ENCODE measurements at places on chromosomes 3 and 15. TPM values are rescaled to one million over a fixed set of nuclear protein-coding genes. Genes with fewer than 3 reads are reported as not detected.

- DNase-seq: no peak
Observed at GRCh38 chr3:14646589-14647413, 4.8 kb upstream of the CCDC174 start.

EXD1 gene
- total RNA-seq: not detected

- no peak for DNase-seq
Observed at GRCh38 chr3:72452745-72453144, 395.5 kb downstream of the SHQ1 start.

GRCh38 chr3:44923632-44924456 is 49.4 kb downstream of the TGM4 start:
- no peak for DNase-seq

DNA sequence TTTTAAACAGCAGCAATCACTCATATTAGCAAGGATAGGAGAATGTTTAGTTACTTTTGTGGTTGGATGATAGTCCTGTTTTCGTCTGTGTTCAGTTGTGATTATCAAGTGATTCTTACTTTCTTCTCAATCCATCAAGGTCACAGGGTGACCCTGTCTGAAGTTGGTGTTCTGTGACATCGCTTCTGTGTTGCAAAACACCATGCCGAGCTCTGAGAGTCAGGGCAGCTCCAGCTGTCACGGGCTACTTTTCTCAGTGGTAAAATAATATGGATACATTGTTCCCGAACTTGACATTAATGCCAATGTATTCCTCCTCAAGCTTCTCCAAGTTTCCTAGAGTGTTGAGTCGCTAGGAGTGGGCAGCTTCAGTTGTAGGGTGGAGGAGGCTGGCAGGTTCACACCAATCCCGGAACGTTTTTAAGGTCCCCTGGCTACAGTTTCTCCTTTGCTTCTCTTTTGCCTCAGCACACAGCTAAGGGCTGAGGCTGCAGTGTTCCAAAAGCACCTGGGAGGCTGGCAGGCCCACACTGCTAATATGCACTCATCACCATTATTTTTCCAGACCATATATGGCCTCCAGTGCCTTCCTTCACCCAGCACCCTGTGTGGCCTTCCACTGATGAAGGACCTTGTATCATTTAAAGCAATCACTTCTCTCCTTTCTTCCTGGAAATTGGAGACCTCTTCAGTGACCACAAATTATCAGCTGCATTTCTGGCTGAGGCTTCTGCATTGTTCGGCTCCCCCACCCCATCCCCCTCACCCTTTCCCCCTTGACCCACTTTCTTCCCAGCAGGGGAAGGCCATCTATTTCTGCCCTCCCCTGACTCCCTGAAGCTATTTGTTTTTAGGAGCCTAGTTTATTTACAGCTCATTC is 25.8 kb downstream of the COLQ start:
- DNase-seq: no peak

STRIT1 gene
- total RNA-seq: not detected

GRCh38 chr3:35651851-35652250 is 12.5 kb downstream of the ARPP21 start:
- no peak for DNase-seq

DNA sequence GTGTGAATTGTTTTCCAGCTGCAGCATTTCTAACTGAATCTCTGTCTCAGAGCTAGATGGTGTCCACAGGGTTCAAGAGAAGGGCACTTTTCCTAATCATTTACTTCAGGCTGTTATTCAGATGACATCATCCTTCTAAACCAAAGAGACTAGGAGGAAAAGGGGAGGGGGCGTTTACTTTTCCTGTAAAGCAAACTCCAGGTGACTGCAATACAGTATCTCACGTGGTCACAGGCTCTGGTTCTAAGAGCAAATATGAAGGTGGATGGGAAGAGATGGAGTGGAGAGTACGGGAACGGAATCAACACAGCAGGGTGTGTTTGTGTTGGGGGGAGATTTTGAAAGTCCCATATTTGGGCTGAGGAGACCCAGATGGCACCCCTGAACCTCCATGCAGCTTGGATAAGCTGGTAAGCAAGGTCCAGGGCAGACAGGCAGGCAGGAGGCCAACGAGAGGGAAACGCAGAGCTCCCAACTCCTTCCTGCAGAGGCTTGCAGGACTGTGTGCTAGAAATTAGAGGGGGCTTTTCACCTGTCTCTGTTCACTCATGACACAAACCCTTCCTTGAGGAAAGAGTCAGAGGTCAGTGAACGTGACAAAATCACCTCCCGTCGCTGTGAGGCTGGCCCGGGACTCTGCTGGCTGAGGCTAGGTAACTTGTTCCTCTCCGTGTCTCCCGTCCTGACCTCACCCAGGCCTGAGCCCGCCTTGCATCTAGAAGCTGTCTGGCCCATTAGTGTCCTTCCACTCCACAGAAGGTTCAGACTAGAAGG is 151.2 kb downstream of the OPA1 start:
- no peak for DNase-seq

PIF1 gene
- total RNA-seq: 30.0 TPM

GRCh38 chr15:66830358-66830757 is 128.3 kb downstream of the SMAD6 start:
- DNase-seq: no peak

FAM81A gene
- total RNA-seq: 0.26 TPM

- no peak for DNase-seq
Observed at GRCh38 chr3:47476330-47476626, 537 bp upstream of the SCAP start.

DNA sequence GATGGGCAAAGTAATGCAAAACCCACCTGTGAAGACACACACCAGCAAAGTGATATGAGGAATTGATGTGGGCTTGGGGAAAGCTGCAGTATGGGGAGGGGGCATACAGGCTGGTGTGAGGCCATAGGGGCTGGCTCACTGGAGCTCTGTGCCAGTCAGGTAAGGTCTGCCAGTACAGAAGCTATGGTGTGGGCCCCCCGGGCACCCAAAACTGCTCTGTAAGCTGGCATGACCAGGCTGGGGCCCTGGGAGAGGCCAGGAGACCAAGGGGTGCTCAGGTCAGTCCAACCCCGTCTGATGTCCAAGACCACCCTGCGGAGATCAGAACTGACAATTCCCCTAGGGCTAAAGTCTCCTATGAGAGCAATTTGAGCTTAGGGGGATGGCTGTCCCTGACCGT is 163.1 kb downstream of the KCNMB2 start:
- no peak for DNase-seq

DNA sequence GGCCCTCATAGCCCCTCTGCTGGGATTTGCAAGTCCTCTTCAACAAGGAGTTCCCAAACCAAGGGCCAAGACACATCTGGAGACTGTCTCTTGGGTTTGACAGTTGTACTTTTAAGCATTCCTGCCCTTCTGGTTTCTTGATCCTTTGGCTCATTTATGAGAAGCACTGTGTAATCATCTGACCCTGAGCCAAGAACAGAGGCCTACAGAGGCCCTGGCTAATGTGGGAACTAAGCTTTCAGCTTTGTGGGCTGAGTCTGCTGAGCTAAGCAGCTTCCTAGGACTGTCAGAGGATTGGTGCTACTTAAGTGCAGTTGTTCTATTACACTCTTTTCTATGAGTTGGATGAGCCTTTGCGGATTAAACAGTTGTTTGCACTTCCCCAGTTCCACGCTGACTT is 178.3 kb downstream of the KBTBD8 start:
- no peak for DNase-seq

- peak; percentile 41 for DNase-seq
Observed at GRCh38 chr3:113698956-113699355, 2.5 kb upstream of the USF3 start.

- no peak for DNase-seq
Observed at GRCh38 chr3:119356646-119357045, 62.5 kb downstream of the ARHGAP31 start.

- DNase-seq: no peak
Observed at GRCh38 chr3:108472001-108472591, 38.3 kb downstream of the MYH15 start.

DNA sequence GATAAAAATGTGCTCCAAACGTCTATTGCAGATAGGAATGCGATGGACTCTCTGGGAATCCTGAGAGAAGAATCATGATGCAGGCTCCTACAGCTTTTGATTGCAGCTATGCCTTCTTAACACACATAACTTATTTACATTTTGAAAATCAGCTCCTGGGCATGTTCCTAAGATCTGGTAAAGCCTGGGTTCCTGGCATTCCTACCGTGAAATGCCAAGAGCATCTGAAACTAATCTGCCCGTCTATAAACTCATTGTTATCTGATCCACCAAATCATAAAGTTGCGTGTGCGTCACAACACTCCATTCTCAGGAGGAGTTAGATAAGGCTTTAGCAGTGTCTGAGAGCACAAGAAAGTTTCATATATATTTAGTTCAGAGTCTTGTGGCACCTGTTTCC is 79.0 kb upstream of the VGLL3 start:
- no peak for DNase-seq

GRCh38 chr3:15316998-15317435 is 15.4 kb downstream of the SH3BP5 start:
- DNase-seq: no peak

ILDR1 gene
- total RNA-seq: 0.09 TPM

- no peak for DNase-seq
Observed at GRCh38 chr3:170768334-170768801, 101.6 kb downstream of the RPL22L1 start.

FAM107A gene
- not detected for total RNA-seq

- DNase-seq: no peak
Observed at GRCh38 chr3:138477801-138478200, 43.4 kb downstream of the ESYT3 start.

CD200 gene
- 42.3 TPM for total RNA-seq

DNA sequence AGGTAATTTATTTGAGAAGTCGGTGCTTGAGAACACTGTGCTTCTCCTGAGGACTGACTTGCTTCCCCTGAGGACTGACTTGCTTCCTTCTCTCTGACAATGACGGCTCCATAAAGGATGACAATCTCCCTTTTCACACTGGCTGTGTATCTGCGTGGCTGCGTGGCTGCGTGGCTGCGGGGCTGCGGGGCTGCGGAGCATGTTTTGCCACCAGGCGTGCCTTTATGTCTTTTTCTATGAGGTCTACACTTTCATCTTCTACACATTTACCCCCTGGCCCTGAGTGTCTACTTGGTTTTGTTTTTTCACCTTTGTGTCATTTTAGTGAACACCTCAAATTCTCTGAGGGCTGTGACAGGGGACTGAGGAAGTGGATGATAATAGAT is 89.9 kb downstream of the XXYLT1 start:
- DNase-seq: no peak

COMMD2 gene
- 29.5 TPM for total RNA-seq

- DNase-seq: no peak
Observed at GRCh38 chr15:47390208-47390765, 327.0 kb upstream of the SEMA6D start.

GRCh38 chr3:189631409-189631808 is 220 bp downstream of the TP63 start:
- DNase-seq: no peak

GRCh38 chr3:33173103-33173502 is 45.5 kb downstream of the SUSD5 start:
- DNase-seq: no peak

GRCh38 chr15:45180648-45181436 is 6.9 kb downstream of the SHF start:
- no peak for DNase-seq

- DNase-seq: no peak
Observed at GRCh38 chr3:185151964-185152409, 873 bp downstream of the C3orf70 start.

HGD gene
- 0.16 TPM for total RNA-seq

DNA sequence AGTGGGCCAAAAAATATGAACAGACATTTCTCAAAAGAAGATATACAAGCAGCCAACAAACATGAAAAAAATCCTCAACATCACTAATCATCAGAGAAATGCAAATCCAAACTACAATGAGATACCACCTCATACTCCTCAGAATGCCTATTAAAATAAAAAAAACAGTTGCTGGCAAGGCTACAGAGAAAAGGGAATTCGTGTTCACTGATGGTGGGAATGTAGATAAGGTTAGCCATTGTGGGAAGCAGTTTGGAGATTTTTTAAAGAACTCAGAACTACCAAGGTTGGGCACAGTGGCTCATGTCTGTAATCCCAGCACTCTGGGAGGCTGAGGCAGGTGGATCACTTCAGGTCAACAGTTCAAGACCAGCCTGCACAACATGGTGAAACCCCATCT is 27.8 kb upstream of the C15orf40 start:
- no peak for DNase-seq

GRCh38 chr3:197820550-197821335 is 29.7 kb downstream of the LRCH3 start:
- DNase-seq: no peak

- no peak for DNase-seq
Observed at GRCh38 chr15:70799667-70800450, 36.5 kb upstream of the UACA start.

DNA sequence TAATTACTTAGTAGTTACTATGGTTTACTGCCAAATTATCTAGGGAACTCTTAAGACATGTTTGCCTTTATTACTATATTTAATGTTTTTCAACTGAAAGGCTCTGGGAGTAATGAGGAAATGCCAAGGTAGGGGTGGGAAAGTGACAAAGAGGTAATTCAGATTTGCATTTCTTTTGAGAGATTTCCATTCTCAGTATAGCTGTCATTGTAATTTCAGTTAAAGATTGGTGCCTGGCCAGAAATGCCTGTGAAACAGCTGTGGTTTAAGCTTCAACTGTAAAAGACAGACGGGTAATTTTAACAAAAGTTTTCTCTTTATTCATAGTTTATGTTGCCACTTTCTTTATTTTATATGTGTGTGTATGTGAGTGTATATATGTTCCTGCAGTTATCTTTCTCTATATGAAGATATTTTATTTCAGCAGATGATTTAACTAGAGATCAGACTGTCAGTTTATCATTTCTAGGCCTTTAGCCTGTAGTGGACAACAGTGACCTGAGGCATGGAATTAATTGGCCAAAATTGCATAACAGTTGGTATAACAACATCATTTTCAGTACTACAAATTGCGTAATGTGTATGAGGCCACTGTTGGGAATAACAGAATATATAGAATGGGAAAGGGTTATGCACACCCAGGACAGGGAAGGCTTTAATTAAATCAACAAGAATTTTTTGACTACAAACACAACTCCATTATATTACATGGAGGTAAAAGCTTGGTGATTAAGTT is 119.0 kb downstream of the BBX start:
- DNase-seq: no peak

- no peak for DNase-seq
Observed at GRCh38 chr3:98213276-98213675, 46.8 kb downstream of the OR5H15 start.

CFAP100 gene
- total RNA-seq: not detected

DNA sequence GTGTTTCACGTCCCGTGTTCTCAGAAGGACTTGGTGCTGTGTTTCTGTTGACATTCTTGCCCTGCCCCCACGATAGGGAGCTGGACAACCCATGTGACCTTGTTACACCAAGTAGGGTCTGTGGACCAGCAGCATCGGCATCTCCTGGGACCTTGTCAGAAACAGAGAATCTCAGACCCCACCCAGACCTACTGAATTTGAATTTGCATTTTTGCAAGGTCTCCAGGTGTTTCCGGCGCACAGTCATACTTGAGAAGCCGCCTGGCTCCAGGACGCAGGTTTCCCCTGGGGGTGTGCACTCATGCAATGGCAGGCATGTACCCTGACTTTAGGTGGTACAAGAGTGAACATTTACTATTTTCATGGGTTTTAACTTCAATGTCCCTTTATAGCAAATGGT is 117.9 kb downstream of the TLE3 start:
- DNase-seq: no peak

- no peak for DNase-seq
Observed at GRCh38 chr15:39079296-39079847, 501.5 kb upstream of the THBS1 start.

- no peak for DNase-seq
Observed at GRCh38 chr3:14478956-14479550, 61.1 kb downstream of the GRIP2 start.

UBE2E2 gene
- 13.5 TPM for total RNA-seq

ST3GAL6 gene
- not detected for total RNA-seq

JMJD7 gene
- total RNA-seq: 17.6 TPM

Measured in activated CD4-positive, alpha-beta T cell treated with anti-CD3 and anti-CD28 coated beads for 36 hours (primary cell).